Natural killer cell (primary cell): ENCODE measurements at places on chromosomes 16 and 17.

DNA sequence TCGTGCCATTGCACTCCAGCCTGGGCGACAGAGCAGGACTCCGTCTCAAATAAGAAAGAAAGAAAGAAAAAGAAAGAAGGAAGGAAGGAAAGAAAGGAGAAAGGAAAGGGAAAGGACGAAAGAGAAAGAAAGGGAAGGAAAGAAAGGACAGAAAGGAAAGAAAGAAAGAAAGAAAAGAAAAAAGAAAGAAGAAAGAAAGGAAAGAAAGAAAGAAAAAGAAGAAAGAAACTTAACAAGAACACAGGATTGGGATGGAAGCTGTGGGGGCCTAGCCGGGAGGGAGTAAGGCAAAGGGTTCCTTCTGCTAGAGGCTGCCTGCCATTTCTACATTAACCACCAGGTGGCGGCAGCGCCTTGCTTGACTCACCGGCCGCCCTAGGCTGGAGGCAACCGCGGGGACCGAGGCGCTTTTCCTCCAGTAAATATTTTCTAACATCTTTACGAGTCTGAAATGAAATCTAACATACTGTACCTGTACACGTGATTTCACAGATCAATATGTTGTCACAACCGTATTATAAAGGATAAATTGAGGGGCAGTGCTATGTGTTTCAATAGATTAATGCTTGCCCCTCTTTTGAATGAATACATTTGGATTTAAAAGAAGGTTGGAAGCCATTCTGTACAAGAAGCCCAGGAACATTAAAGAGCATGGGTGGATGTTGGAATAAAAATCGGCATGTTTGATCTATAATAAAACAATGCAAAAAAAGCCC, 6.1 kb downstream of the GJD3 start:
- DNase-seq = peak; percentile 94

DNA sequence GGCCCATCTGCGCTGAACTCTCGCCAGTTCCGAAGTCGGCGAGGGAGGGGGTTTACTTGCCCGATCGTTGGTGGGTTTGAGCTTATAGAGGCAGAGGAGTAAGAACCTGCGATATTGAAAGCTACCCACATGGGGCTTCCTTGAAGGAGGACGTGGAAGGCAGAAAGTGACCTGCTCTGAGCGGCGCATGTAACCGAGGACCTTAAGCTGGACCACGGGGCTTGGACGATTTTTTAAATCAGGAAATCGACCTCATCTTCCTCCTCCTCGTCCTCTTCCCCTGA, 2.0 kb downstream of the PRAC2 start:
- DNase-seq = peak; percentile 36

DNA sequence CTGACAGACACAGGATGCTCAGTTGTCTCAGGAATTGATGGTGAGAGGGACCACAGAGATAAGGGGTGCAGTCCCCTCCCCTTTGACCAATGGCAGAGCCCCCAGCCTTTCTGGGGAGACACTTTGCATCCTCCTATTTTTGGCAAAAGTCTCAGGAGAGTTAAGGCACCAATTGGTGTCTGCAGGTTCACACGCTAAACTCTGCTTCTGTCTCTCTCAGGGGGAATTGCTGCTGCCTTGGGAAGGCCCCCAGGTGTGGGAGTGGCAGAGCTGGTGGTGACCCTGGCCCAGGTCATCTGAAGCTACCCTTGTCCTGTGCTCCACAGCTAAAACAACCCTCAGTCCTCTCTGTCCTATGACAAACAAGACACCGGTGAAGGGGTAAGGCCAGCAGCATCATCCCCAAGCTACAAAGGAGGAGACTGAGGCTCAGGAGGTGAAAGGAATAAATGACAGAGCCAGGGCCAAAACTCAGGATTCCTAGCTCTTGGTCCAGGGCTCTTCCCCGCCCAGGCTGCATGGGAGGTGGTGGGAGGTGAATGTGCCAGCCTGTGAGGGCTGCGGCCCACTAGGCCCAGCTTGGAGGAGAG, 20.3 kb downstream of the OSBPL7 start:
- no peak for DNase-seq

DNA sequence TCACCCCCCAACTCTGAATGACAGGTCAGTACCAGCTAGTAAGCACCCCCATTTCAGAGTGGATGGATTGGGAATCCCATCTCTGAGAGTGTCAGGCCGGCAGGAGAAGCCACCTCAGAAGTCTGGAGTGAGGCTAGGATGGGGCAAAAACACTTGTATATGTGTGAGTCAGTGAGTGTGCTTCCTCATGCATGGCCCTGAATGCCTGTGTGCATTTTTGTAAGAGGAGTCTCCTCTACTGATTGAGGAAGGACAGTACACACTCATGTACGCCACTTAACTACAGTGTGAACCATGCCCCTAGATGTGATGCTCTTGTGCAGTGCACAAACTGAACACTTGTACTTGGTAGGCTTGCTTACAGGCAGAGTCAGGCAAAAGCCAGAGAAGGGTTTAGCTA, 22.3 kb upstream of the NAGS start:
- no peak for DNase-seq

- no peak for DNase-seq
Observed at GRCh38 chr17:38602453-38602852, 3.3 kb downstream of the SRCIN1 start.

GRCh38 chr16:19008245-19009169, 24.8 kb downstream of the TMC7 start:
- no peak for DNase-seq

DNA sequence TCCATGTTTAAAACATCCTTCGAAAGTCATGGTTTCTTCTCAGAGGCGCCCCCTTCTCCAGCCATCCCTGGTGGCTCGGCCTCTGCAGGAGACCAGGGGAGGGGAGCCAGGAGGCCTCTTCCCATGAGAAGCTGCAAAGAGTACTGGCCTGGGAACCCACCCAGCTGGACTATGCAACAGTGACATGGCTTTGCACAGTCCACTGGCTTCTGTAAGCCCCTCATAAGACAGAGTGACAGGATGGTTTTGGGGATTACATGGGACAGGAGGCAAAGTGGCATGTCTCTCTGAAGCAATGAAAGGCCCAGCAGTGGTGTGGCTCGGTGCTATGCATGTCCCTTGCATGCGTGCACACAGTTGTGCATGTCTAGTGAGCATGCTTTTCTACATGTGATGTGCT, 99.5 kb downstream of the C16orf78 start:
- no peak for DNase-seq

GRCh38 chr16:19936441-19936840, 51.8 kb upstream of the GPRC5B start:
- no peak for DNase-seq

GRCh38 chr17:37608351-37609169, 658 bp downstream of the SYNRG start:
- DNase-seq = no peak

DNA sequence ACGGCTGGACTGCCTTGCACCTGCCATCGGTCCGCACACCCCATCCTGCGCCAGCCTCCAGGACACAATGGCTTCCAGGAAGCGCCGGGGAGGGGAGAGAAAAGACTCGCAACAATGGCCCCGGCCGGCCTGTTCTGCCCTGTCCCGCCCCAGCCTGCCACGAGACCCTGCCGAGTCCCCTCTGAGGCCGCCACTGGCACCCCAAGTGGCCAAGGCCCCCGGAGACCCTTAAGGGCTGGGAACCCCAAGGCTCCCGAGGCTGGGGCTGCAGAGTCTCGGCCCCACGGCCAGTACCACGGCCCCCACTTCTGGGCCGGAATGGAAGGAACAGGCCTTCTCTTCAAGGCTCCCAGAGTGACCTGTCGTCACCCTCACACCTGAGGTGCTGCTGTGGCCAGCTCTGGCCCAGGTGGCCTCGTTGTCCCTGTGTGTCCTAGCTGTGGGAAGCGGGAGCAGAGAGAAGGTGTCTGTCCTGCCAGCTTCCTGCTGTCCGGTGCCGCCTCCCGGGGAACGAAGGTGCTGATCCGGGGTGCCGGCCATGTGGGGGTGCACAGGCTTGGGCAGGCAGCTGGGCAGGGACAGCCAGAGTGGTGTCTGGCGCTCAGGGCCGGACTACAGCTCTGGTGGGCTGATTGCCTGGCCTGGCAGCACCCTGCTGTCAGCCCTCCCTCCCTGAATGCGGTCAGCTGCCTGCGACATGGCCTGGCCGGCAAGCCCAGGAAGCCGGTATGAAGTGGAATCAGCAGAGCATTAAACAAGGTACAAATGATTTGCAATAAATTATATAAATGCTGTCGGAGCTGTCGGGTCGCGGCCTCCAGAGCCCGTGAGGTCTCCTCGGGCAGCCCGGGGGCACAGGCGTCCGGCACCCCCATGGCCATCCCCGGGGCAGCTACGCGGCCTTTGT, 8.2 kb upstream of the CACNA1H start:
- no peak for DNase-seq

DNA sequence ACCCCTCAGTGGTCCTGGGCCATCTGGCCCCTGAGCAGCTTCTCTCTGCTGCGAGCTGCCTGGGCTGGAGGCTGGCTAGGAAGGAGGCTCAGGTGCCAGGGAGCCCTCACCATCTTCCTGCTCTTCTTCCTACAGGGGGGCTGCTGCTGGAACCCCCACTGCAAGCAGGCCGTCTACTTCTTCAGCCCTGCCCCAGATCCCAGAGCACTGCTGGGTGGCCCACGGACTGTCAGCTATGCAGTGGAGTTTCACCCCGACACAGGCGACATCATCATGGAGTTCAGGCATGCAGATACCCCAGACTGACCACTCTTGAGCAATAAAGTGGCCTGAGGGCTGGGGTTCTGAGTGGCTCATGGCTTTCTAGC, 46.1 kb downstream of the PRMT7 start:
- DNase-seq = no peak

DNA sequence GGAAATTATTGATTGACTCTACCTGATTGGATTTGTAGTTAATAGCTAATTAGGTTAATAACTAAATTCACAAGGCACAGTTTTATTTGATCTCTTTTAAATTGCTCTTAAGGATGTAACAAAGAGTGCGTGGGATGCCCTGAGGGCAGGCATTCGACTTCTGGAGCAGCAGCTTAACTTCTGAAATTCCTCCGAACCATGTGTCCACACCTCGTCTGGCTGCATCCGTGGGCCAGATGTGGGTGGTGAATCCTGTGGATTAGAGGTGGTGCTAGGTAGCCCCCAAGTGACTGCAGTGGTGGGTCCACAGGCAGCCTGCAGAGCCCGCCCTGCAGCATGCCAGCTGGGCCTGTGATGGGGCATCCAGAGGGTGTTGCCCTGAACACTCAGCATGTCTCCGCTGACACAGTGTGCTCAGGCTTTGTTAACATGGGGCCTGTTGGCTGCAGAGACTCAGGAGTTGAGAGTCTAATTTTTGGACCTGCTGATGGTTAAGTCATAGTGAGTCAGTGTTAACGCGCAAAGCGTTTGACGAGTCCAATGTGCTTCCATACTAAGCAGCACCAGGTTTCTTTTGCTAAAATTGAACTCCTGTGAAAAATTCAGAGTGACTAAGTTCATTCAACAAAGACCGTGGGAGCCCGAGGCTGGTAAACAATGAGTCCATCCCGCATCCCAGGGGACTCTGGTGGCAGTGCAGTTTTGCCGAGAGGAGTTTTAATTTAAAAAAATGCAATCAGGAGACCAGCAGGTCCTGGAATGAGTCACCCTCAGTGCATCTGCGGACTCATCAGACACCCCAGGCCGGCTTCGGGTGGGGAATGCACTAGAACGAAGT, 3.8 kb upstream of the NPB start:
- DNase-seq = no peak

GRCh38 chr17:70886648-70887047, 717.3 kb downstream of the KCNJ2 start:
- no peak for DNase-seq

DNA sequence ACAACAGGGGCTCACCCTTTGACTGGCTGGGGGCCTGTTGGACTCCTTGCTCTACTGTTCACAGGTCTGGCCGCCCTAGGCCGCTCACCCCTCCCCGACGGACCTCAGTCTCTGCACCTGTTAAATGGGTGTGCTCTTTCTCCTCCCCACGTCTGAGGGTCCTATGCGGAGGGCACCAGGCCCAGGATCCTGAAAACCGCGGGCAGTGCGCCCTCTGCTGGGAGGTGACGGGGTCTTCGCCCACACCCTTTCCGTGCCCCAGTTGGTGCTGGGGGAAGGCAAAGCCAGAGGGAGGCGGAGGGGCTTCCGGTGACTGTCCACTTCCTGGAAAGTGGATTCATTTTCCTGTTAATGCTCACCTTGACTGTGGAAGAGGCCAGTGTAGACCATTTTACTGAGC, 1010.9 kb downstream of the KCNJ18 start:
- DNase-seq = no peak

DNA sequence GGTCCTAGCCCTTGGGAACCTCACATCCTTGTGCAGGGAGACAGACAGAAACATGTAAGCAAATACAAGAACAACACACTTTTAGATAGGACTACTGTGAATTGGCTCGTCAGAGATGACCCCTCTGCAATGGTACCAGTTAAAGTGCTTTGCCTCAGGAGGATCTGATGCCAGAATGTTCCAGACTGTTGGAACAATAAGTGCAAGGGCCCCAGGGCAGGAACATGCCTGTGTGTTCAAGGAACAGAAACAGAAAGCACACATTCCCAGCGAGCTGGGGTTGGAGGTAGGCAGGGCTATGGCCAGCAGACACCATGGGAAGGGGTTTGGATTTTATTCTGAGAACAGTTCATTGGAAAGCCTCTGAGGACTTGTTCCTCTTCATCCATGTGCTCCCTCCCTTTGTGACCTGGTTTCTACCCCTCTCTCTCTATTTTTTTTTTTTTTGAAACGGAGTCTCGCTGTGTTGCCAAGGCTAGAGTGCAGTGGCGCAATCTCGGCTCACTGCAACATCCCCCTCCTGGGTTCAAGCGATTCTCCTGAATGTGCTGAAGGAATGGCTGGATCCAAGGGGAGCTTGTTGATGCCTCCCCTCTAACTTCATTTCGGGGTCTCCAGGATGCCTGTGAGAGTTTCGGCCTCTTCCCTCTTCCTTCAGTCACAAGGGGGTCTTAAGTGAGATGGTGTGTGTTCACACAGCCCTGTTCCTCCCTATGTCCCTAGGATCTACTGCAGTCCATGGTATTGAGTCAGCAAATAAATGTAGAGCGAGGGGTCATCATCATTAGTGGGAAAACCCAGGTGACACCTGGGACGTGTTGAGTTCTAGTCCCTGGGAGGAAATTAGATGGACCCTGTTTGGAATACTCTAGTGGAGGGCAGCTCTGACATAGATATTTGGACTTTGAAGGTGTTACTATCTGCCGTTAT, 6.4 kb downstream of the STAT5A start:
- no peak for DNase-seq

GRCh38 chr17:30112794-30113193, 3.8 kb upstream of the NSRP1 start:
- DNase-seq = no peak

- no peak for DNase-seq
Observed at GRCh38 chr17:65660947-65661346, 99.5 kb upstream of the AXIN2 start.
